ENCODE measurements at places on chromosomes 13 and 19.
A peak's percentile ranks its signal among the peaks of the same experiment; 100 is the strongest.

GRCh38 chr13:48539550-48539949 lies 6.7 kb upstream of the RCBTB2 start:
- H3K27me3 ChIP-seq: no peaks in the 10 kb centered on the region
- DNase-seq: no peak
- H3K4me3 ChIP-seq: no peak overlapping the region
- H3K27ac ChIP-seq: no peak overlapping the region
- no peaks in the 10 kb centered on the region for H3K4me1 ChIP-seq

DNA sequence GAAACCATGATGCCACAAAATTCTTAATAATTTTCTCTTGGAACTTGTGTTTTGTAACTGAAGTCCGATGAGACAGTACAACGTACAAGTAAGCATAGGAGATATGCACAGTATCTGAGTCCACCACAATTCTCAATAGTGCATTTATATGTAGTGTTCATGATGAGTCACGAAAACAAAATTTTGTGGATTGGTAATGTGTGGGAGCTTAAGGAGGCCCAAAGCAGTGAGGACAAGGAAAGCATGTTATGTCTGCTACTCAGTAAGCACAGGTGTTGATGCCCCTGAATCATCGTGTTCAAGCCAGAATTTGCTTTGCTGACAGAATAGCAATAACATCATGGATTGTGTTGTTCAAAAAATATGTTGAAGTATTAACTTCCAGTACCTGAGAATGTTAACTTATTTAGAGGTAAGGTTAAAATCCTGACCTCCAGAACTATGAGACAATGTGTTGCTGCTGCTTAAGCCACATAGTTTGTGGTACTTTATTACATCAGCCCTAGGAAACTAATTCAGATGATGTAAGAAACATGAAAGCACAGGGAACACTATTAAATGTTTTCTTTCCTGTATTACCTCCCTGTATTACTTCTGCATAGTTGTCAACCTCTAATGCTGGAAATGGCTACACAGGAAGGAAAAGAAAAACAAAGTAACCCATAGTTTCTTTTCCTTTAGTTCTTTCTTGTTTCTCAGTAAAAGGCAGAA lies 201.3 kb downstream of the SLITRK6 start:
- H3K36me3 ChIP-seq: no peaks in the 10 kb centered on the region
- H3K27me3 ChIP-seq: no peaks in the 10 kb centered on the region
- DNase-seq: no peak
- no peak overlapping the region for H3K27ac ChIP-seq
- H3K4me3 ChIP-seq: no peak overlapping the region

GRCh38 chr13:38993381-38993780 lies 2.8 kb upstream of the STOML3 start:
- H3K4me1 ChIP-seq: no peaks in the 10 kb centered on the region
- H3K4me3 ChIP-seq: no peak overlapping the region
- no peak for DNase-seq
- no peak overlapping the region for H3K27ac ChIP-seq
- no peaks in the 10 kb centered on the region for H3K36me3 ChIP-seq

- no peak overlapping the region for H3K4me3 ChIP-seq
- H3K4me1 ChIP-seq: peaks cover 3% of the 10 kb centered on the region
- peaks cover 4% of the 10 kb centered on the region for H3K27me3 ChIP-seq
- peak; percentile 86 for DNase-seq
Measured at GRCh38 chr13:40668335-40668734, 1.9 kb upstream of the FOXO1 start.

GRCh38 chr13:80336370-80336769 lies 4.6 kb downstream of the SPRY2 start:
- peaks cover 19% of the 10 kb centered on the region for H3K4me1 ChIP-seq
- H3K27ac ChIP-seq: peak overlapping the region; percentile 96
- DNase-seq: peak; percentile 79

DNA sequence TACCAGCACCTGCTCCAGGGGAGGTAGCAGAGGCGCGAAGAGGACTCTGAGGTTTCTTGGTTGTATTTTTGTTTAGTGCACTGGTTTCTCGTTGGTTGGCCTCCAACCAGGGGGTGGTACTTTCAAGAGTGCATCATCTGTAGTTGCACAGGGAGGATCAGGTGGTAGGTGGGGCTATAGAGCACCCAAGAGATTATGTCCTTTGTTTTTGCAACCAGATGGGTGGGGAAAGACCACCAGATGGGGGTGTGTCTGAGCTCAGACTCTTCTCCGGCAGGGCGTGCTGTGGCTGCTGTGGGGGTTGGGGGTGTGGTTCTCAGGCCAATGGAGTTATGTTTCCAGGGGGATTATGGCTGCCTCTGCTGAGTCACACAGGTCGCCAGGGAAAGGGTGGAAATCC lies 254.4 kb upstream of the KLF12 start:
- no peaks in the 10 kb centered on the region for H3K27me3 ChIP-seq
- H3K4me1 ChIP-seq: no peaks in the 10 kb centered on the region
- DNase-seq: no peak
- H3K36me3 ChIP-seq: no peaks in the 10 kb centered on the region
- H3K27ac ChIP-seq: no peak overlapping the region

DNA sequence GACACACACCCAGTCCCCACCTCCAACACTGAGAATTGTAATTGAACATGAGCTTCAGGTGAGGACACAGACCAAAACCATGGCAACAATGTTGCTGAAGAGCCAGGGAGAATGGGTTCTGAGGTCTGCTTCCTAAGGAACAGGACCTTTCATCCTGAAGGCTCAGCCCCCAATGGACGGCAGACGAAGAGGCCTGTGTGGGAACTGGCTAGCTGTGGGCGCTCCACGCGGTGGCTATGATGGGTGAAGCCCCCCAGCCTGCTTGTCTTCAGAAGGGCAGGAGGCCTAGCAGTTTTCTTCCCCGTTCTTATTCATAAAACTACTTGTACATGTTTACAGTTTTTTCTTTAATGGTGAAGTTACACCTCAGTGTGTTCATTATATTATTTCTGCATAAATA lies 136.1 kb upstream of the SPACA7 start:
- no peak overlapping the region for H3K27ac ChIP-seq
- H3K36me3 ChIP-seq: no peaks in the 10 kb centered on the region
- H3K4me1 ChIP-seq: no peaks in the 10 kb centered on the region
- H3K27me3 ChIP-seq: no peaks in the 10 kb centered on the region
- no peak overlapping the region for H3K4me3 ChIP-seq

DNA sequence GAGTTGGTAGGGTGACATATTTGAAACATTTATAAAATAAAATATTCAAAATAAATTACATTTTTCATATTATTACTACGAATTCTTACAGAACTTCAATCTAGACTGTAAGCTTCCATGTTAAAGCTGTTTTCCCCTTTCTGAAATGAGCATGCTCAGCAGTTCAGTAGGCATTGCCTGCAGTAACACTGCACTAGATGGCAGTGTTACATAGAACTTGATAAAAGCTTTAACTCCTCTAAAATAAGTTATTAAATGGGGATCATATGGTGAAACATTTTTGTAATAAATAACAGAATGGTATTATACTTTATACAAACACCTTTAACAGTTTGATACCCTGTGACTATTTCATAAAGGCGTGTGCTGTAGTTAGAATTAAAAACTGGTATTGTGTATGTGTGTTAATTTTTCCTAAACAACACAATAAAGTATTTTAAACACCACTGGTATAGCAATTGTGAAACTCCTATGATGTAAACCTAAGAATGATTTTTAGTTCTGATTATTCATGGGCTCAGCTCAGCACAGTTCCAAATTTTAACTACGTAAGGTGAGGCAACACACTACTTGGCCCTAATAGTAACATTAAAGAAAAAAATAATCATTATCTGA lies 11.6 kb upstream of the GPR18 start:
- H3K4me3 ChIP-seq: no peak overlapping the region
- no peaks in the 10 kb centered on the region for H3K27me3 ChIP-seq
- H3K27ac ChIP-seq: no peak overlapping the region
- peaks cover under 1% of the 10 kb centered on the region for H3K4me1 ChIP-seq

DNA sequence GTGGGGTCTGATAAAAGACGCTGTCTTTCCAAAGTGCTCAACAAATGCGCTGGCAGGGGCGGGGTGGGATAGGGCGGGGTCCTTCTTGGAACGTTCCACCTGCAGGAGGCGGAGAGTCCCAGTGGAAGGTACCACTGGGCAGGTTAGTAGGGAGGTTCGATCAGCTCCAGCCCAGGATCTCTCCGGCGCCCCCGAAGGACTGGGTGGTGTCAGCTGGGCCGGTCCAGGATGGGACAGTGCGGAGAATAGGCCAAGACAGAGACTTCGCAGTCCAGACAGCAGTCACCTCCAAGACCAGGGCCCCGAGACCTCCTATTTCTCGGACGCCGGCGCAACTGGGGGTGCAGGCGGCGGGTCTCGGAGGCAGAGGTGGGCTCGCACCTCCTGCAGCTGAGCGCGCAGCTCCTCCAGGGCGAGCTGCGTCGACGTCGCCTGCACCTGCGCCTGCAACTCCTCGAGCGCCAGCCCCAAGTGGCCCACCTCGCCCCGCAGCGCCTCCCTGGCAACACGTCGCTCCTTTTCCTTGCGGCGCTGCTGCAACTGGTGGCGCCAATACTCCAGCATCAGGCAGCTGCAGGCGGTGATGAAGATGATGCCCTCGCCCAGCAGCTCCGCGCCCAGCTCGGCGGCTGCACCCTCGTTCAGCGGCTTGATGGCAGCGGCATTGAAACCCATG lies 21.6 kb downstream of the VASP start:
- DNase-seq: peak; percentile 52
- H3K4me3 ChIP-seq: no peak overlapping the region
- H3K36me3 ChIP-seq: peaks cover 43% of the 10 kb centered on the region
- H3K4me1 ChIP-seq: no peaks in the 10 kb centered on the region
- no peak overlapping the region for H3K27ac ChIP-seq

All from osteoblast (primary cell).